ENCODE measurements at places on chromosomes 11 and 22.

GRCh38 chr22:19419464-19420178 is 11.9 kb downstream of the HIRA start:
- peak; percentile 9 for DNase-seq

DNA sequence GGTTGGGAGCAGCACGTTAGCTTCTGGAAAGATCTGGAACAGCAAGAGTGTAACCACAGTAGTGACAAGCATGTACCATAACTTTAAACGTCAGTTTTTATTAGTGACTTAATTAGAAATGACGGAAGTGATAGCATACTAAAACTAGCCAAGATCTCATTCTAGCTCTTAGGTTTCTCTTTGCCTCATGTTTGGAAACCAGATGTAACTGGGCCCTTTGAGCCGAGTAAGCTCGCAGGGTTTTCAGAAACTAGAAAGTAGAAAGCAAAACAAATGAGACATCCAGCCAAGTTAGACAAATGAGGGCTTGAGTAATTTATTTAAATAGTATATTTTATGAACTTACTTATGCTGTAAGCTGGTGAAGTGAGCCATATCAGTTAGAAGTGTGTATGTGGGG is 40.2 kb upstream of the SLC5A12 start:
- no peak for DNase-seq

- no peak for DNase-seq
These were observed 41.1 kb downstream of the PHF21B start for GRCh38 chr22:44968736-44969135.

DNA sequence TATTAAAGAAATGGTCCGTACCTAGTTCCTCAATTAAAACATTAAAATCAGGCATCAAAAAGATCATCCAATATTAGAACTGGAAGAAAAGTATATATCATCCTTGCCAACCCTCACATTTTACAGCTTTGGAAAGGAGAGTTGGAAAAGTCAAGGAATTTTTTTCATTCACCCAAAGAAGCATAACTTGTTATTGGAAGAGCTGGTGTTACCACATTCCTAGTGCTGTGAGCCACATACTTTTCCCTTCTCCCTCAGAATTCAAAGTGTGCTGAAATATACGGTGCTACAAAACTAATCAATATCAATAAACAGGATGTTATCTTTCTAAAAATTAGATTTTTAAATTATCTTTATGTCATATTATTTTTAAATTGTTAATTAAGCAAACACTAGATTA is 202.1 kb upstream of the FAT3 start:
- DNase-seq: no peak

- no peak for DNase-seq
These were observed 70.3 kb downstream of the INSC start for GRCh38 chr11:15185021-15185420.

- DNase-seq: no peak
These were observed 7.7 kb downstream of the SLC25A18 start for GRCh38 chr22:17570851-17571631.

GRCh38 chr11:70528046-70528793 is 129.9 kb downstream of the CTTN start:
- no peak for DNase-seq

DNA sequence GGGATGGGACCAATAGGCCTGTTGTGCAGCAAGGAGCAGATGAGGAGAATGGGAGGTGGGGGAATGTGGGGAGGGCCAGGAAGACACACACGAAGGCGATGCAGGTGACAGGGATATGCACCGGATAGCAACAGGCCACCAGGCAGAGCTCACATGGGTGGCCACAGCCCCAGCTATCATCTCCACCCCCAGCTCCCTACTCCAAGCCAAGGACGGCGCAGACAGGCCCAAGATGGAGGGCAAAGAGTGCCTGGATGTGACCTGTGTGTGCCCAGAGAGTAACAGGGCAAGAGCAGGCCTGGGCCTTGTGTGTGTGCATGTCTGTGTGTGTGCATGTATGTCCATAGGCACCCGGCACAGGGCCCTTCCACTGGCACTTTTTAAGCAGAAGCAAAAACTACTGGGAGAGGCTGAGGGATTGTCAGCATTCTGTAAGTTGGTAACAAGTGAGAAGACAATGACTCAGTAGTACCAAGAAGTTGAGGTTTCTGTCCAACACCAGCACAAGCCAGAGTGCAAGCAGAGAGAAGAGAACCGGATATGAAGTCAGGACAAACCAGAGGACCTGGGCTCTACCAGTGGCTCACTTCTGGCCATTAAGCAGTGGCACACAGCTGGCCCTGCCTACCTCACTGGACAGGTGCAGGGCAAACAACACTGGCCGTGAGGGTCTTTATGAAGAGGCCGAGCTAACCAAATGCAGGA is 36.4 kb downstream of the NRXN2 start:
- DNase-seq: no peak

GRCh38 chr11:108601150-108601549 is 7.6 kb upstream of the EXPH5 start:
- DNase-seq: no peak

DNA sequence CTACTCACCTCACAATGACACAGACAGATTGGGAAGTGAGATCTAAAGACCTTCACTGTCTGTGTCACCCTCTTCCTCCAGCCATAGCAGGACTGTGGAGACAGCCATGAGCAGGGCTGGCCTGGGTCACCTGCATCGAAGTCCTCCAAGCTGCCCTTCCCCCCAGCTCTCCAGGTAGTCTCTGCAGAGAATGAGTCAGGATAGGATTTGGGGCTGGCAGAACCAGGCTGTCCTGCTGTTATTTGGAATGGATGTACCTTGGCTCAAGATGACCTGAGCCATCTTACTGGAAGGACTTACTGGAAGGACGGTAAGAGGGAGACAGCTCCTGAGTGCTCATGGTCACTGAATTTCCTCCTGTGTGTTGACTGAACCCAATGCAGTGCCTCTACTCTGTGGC is 29.2 kb downstream of the GGTLC2 start:
- no peak for DNase-seq

- no peak for DNase-seq
These were observed 7.9 kb downstream of the MRPL16 start for GRCh38 chr11:59802639-59803176.

GRCh38 chr11:78853521-78853920 is 278.9 kb upstream of the NARS2 start:
- DNase-seq: no peak

GRCh38 chr11:111177037-111177871 is 68.3 kb upstream of the POU2AF2 start:
- DNase-seq: no peak

DNA sequence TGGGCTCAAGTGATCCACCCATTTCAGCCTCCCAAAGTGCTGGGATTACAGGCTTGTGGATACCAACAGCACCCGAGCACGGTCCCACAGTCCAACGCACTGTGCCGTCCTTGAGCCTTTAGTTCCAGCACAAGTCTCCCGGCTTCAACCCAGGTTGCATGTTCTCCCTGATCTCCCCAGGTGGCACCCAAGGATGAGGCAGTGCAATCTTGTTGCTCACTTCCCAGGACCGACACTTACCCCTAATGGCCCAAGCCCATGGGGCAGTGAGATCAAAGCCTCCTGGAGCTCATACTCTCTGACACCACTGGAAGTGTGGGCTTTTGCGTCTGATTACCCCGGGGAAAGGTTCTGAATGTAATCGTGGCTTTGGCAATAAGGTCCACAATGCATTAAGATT is 3.5 kb downstream of the PRAME start:
- no peak for DNase-seq

- DNase-seq: no peak
These were observed 7.0 kb downstream of the ISX start for GRCh38 chr22:35072925-35073324.

GRCh38 chr11:121435551-121436511 is 16.3 kb upstream of the SORL1 start:
- no peak for DNase-seq

GRCh38 chr11:100855466-100856067 is 168.5 kb downstream of the ARHGAP42 start:
- DNase-seq: no peak

DNA sequence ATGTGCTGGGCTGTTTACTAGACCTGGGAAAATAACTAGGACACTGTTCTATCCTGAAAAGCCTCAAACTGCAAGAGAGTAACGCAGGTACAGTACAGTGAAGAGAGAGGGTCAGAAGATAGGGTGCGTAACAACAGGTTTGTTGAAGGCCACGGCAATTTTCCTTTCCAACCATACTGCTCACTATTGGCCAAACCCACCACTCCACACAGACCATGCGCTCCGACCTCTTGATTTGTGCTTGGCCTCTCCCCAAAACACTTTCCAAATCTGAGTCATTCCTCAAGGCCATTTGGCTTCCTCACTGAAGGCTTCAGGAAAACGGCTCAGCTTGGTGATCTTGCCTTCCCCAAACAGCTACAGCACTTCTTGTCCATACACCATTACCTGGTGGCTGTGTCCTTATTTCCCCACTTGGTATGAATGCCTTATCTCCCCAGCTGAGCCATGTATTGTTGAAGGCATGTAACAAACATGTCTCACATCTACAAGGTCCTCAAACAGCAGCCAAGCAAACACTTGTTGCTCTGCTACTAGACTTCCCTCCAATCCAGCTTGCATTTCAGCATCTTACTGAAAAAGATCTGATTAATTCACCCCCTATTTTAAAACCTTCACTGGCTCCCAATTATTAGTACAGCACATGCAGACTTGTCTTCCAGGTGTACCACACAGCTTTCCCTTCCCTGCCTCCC is 40.9 kb downstream of the TCF20 start:
- DNase-seq: no peak

DNA sequence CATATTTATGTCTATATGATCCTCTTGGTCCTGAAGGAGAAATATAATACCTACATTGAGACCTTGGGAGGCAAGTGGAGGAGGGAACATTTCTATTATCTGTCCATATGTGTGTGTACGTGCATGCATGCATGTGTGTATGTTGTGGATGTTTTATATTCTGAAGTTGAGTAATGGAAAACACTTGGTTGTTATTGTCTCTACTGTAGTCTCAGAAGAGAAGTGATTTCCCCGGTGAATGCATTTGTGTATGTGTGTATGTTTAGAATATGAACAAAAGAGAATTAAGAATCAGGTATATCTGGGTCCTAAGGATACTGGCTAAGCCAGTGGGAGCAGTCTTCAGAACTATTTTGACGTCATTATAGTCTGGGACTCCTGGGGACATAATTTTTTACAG is at the start of gene OR52N1:
Gene OR52N1, minus strand, starts transcription at position 101 of the 400 bp plus-strand sequence. CDS start 2,449 bp downstream, outside the sequence.
- DNase-seq: no peak

DNA sequence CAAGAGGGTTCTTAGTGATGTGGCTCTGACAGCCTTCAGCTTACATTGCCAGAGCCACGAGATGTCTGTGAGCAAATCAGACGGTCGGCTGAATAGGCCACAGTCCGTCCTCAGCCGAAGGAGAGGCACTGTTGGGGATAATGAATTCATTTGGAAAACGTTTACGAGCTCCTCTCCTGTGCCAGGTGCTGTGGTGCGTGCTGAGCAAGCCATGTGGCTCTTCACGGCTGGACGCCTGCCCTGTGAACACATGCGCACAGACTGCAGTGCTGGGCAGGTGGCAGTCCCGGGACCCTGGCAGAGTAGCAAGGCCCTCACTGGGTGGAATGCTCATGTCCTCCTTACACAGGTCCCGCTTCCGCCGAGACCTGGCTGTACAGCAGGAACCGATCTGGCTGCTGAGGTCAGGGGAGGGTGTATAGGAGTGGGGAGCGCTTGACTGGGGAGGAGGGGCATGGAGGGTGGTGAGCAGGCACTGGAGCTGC is 6.8 kb downstream of the TBC1D22A start:
- DNase-seq: no peak

DNA sequence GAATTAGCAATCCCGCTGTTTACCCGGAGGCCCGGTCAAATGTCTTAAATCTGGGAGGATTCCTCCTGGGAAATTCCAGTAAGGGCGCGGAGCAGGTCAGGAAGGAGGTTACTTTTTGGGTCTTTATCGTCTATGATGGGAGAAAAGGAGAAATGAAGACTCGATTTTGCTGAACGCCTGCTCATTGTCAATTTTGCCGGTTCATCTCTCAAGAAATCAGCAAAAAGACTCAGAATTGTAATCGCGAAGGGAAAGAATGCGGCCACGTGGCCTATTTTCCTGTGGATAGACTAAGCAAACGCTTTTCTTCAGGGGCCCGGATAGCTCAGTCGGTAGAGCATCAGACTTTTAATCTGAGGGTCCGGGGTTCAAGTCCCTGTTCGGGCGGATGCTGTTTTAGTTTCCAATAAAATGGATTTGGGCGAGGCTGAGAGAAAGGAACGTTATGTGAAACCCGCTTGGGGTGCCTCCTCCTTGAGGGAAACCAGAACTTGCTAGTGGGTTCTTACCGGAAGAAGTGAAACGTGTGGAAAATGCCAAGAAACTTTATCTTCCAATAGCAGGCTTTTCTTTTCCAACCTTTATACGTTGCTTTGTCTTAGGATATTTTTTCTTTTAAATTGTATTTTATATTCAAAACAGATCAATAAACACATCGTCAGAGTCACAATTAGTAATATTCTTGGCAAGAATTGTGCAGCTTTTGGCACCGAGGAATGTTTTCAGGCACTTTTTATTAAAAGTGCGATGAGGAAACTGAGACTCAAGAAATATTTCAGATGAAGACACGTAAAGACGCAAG is 45.0 kb downstream of the OR4D9 start:
- DNase-seq: peak; percentile 65

DNA sequence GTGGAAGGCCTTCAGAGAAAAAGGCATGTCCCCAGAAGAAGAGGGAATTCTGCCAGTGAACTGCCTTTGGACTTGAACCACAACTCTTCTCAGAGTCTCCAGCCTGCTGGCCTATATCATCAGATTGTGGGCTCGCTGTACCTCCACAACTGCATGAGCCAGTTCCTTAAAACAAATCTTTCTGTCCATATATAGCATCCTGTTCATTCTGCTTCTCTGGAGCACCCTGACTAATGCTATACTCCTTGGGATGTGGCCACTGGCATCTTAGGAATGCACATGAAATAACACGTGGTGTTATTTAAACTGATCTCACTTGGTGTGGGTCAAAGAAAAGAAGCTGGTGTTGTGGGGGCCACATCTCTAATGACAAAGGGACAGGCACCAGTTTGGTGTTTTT is 58.3 kb upstream of the VSTM5 start:
- no peak for DNase-seq

DNA sequence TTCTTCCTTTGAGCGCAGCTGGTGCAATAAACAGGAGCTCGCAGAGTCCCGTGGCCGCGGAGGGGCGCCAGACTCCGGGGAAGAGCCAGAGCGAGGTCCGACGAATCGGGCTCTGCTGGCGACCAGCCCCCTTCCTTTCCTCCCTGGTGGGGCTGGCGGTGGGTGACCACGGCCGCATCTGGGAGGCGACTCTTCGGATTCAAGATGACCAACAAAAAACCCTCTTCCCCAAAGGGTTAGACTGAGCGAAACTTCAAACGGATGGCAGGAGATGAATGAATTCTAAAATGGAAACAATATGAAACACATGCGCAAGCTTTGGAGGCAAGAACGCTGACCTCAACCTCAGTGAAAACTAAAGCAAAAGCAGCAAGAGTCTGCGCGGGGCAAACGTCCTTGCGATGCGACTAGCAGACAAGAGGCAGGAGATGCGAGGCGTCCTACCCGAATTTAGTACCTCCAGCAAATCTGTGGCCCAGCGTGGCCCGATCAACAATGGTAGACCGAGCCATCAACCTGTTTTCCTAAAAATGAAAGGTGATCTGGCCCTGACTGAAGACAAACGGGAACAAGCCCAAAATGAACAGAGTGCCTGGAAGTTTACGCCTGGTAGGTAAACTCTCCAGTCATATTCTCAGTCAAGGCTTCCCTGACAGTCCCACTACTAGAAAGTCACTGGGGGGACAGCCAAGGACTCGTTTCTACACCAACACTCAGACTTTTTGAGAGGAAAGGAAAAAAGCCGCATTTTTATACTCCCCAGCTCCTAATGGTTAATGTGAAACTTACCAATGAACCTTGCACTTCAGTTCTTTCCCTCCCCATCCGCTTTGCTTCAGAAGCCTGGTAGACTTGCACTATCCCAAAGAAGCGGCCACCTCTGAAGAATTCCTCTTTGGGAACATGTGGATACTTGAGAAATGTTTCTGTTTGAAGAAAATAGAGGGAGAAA is 11.6 kb downstream of the MMP3 start:
- DNase-seq: no peak
